ENCODE measurements at places on chromosomes 2 and 18. TPM values are rescaled to one million over a fixed set of nuclear protein-coding genes. Genes with fewer than 3 reads are reported as not detected.

DNA sequence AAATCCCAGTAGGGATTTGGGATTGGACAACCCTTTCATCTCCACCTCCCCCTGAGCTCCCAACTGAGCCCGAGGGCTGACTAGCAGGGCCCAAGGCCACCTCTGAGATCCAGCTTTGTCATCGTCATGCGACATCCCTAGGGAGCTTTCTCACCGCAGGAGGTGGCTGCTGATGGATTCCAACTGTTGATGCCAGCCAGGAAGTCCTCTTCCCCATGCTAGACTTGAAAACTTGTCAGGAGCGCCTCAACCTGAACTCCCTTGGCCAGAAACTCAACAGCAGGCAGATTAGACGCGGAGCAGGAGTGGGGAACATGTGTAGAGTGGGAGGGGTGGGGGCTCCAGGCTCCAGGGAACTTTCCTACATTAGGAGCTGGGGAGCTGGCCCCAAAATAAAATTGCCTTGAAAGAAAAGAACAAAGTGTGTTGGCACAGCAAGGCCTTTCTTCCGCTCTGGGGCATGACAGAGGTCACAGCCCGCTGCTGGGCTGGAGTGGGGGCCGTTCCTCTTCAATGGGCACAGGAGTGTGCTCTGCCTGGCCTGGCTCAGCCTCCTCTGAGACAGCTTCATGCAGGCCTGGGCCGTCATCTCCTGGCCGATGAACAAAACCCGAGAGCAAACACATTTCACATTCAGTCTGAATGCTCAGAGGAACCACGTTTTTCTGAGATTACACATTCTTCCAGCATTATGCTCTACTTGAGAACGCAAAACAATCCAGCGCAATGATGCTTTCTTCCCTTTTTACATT is 34.5 kb downstream of the EMILIN2 start:
- no peak for DNase-seq

GRCh38 chr2:86396291-86396785 is 44.8 kb upstream of the KDM3A start:
- DNase-seq = no peak

KCNG2 gene
- not detected for total RNA-seq

TIA1 gene
- 50.5 TPM for total RNA-seq

TMEM169 gene
- total RNA-seq = 0.29 TPM

DNA sequence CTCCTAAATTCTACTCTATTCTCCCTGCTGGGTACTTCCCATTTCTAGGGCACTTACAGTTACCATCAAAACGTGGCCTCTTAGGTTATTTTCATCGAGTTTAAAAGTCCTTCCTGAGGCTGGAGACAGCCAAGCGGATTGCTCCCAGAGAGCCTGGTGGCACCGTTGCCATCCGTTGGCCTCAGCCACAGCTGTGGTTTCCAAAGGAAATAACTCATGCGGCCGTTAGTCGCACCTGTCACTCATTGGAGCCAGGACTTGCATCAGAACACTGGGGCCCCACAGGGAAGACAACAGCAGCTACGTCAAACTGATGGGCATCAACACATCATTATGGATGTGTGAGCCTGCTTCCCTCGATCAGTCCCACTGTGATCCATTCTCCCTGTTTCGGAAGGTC is 453.4 kb downstream of the BCL11A start:
- DNase-seq = no peak

DNA sequence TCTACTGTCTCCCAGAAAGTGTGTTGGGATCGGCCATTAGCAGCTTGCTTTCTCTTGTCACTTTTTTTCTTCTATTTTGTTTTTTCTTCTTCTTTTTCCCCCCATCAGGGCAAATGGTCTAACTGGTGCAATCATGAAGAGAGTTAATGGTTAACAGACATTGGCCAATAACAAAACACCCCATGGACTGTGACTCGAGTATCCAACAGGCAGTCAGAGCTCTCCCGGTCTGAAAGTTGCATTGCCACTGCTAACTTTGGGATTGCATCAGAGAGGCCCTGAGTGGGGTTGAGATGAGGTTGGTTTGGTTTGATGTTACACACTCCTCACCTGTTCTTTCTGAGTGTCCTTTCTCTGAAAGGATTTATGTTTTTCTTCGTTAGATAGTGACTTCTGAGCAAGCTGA is 12.9 kb upstream of the SNORC start:
- no peak for DNase-seq

DNA sequence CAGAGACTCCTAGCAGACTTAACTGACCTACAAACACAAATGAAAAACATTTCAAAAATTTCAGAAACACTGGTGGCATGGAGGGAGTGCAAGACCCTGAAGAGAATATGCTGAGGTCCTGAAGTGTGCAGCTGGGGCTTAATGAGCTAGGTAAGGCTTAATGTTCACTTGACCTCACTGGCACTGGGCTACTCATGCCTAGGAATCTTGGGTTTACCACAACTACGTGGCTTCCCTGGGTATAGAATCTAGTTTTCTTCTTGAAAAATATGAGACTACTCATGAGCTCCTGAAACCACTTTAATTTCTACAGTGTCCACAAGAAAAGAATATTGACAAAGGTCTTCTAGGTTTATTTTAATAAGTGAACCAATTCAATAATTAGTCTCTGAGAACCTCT is 139.8 kb downstream of the HNMT start:
- DNase-seq = no peak

DNA sequence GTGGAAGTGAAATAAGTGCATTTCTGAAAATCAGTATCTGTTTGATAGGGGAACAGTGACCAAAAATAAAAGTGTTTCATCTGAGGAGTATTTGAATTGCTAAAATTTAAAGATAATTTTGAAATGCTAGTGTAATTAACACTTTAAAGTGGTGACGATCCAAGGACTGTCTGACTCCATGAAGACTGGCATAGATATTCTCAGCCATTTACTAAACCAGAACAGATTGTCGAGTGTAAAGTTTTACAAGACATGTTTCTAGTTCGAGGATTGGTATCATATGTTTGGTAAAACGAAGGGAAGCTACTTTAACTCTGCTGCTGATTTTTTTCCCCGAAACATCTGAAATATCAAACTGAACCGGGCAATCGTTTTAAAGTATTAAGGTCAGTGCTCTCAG is 417.9 kb downstream of the EPHA4 start:
- DNase-seq = no peak

DNA sequence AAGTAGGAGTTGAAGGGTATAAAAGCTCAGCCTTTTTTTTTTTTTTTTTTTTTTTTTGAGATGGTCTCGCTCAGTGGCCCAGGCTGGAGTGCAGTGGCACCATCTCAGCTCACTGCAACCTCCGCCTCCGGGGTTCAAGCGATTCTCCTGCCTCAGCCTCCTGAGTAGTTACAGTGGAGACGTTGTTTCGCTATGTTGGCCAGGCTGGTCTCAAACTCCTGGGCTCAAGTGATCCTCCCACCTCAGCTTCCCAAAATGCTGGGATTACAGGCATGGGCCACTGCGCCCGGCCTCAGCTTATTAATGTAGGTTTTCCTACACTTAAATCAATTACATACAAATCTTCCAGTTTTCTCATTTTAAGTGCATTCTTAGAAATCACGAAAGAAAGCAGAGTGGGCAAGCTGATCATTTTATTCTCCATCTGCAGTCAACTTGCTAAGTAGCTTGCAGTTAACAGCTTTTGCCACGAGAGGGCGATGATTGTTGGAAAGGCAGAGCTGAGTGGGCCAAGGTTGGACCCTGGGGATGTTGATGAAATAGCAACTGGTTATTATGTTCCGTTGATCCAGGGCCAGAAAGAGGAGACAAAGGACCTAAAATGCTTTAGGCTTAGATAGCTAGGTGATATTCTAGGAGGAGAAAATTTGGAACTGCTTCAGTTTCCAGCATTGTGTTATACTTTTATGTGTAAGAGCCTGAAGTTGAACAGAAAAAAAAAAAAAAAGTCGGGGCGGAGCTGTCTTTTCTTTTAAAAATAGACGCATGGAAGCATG is 234.4 kb upstream of the EPAS1 start:
- DNase-seq = no peak

COL5A2 gene
- 229 TPM for total RNA-seq

DNA sequence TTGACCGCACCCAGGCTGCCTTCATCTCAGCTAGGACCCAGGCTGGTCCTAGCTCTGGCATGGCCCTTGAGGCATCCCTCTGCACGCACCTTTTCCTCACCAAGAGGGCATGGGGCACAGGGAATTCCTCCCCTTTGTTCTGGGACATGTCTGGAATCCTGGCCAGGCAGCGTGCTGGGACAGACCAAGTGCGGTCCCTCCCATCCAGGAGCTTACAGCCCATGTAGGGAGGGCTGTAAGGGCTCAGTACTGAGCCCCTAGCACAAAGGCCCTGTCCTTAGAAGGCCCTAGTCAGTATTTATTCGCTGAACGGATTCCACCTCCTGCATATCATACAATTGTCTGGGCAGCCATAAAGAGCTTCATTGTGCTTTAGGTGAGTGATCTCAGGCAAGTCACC is 3.0 kb downstream of the TMEM37 start:
- no peak for DNase-seq

DNA sequence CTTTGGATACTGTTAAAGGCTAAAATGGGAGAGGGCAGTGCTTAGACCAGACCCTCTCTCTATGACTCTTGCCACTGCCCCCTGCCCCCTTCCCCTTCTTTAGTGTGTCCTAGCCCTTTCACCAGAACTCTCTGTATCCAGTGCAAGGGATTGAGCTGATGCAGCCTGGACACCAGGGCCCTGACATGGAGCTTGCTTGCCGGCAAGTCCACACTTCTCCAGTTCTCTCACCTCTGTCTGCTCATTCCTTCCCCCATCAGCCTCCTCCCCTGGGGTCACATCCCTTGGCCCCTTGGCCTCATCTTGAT is 1.5 kb upstream of the WNT6 start:
- DNase-seq = no peak

- DNase-seq = no peak
These were observed 606.0 kb upstream of the GCFC2 start for GRCh38 chr2:76316691-76317090.

DNA sequence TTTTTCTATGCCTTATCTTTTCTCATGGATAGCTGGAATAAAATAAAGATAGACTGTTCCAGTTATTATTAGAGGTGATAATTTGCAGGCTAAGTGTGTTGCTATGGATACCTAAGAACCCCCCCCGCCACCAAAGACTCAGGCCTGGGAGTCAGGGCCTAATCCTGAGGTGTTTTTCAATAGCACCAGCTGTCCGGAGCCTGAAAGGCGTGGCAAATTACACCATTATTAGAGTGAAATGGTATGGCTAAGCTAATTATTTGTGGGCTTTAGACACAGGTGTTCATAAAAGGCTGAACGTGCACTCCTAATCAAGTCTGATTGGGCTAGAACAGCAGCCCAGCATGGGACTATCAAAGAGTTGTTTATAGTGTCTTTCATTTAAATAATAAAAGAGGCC is 293.2 kb upstream of the DCC start:
- DNase-seq = no peak

DNA sequence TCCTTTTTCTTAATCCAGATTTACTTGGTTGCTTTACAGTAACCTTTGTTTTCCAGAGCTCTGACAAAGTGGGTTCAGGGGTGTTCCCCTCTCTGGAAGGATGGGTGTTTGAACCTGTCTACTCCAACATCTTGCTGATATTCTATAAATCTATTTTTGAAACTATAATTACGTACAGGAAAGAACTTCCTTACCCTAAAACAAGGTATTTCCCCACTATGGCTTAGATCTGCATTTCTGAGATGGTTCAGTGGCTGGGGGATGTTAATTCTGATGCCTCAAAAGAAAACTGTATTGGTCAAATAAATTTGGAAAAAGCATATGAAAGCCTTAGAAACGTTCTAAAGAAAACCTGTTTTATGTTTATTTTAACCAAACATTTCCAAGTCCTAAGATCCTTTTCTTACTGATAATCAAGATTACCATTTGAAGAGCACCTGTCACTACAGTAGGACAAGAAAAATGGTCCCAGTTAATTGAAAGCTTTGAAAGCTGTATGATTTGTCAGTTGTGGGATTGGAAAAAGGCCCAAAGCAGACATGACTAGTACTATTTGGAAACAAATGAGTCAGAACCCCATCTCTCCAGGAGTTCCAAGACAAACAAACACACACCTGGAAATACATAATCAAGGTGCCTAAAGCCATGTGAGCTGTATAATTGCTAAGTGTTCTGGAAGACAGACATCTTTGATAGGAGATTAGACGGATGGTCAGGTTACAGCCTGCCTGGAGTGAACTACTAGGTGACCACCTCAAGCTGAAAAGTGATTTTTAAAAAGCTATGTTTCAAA is 57.5 kb downstream of the KDM3A start:
- DNase-seq = no peak

GRCh38 chr2:65240657-65241056 is 13.0 kb downstream of the ACTR2 start:
- no peak for DNase-seq
